ENCODE measurements at places on chromosomes 12 and 14.

DNA sequence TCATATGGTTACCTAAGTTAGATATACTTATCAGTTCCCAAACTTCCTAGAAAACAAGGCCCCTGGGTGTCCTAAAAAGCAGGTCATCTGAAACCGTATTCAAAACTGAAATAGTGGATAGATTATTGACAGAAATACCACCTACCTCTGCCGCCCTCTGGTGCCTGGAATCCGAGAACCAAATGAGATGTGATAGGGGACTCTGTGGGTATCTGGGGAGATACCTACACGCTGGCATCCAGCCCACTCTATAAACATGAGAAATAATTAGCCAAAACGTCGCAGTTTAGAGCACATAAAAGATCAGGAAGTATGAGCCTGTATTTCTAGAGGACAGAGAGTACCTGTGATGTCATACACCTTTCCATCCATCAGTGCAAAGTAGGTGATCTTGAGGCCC is 4.4 kb downstream of the ORMDL2 start:
- no peak for DNase-seq

- DNase-seq = no peak
Observed at GRCh38 chr12:122749569-122750332, 2.9 kb upstream of the DENR start.

DNA sequence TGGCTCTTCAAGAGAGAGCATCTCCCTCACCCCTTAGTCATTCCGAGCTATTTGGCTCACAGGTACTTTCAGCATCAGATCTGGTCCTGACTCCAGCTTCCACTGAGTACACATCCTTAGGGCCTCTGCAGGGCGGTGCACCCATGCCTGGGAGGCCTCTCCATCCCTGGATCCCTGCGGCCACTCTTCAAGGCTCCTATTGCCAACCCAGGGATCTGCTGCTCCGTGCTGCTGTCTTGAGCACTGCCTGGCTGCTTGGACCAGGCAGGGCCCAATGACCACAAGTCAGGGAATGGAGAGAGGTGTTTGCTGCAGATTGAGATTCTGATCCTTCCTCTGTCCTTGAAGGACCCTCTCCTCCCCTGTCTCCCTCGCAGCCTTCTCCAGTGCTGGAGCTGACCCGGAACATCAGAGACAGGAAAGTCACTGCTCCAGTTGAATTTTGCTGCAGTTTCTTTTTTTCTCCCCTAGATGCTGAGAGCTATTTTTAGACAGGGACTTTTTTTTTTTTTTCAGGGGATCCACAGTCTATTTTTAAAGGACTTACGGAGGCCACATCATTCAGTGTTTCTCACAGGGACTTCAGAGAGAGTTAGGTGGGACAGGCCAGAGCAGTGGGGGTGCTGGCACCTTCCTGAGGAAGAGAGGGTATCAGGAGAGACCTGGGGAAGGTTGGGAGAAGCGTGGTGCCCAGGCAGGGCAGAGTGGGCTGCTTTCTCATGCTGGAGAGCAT is 50.1 kb upstream of the KCNA1 start:
- no peak for DNase-seq

GRCh38 chr14:101442451-101442850 is 118.8 kb upstream of the DIO3 start:
- peak; percentile 64 for DNase-seq

GRCh38 chr14:22781301-22781991 is 15.0 kb downstream of the OXA1L start:
- DNase-seq = no peak

GRCh38 chr14:44732144-44732543 is 225.1 kb upstream of the FSCB start:
- no peak for DNase-seq

DNA sequence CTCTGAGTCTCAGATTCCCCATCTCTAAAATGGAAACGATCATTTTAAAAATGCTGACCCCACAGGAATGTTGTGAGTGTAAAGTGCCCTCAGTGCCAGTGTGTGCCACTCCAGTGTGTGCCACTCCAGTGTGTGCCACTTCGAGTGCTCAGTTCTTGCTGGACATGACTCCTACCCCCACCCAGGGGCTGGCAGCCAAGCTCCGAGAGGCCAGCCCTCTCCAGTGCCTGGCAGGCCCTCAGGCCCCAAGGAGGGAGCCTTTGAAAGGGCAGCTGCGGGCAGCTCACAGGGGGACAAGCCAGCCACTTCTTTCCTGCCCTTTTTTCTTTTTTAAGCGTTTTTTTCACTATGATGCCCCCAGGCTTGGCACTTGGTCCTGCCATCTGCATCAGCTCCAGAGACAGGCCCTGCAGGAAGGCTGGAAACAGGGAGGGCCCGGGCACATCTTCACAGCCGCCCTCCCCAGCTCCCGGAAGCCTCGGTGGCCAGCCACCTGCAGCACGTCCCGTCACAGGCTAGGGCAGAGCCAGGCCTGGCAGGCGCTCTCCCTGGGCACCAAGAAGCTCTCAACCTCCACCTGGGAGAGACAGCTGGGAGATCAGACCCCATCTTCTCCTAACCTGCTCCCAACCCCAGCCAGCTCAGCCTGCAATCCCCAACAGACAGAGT is 29.8 kb downstream of the NCOR2 start:
- no peak for DNase-seq

GRCh38 chr12:100141666-100141997 is 1.0 kb downstream of the BLTP3B start:
- DNase-seq = no peak

GRCh38 chr12:95881331-95881955 is 22.7 kb downstream of the SNRPF start:
- DNase-seq = no peak

DNA sequence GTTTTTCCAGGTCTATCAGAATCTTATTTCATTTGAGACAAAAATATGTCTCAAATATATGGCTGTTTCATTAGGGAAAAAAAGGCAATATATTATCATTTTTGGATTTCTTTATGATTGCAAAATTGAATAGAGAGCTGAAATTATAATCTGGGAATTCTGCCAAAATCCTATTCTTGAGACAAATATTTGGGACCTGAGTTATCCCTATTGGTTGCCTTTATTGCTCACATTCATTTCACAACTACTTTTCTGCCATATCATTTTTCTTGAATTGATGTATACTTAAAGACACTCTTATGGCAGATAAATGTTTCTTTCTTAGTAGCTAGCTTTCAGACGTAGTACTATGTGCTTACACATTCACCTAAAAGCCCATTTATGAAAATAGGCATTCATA is 241.6 kb upstream of the NOVA1 start:
- no peak for DNase-seq

- no peak for DNase-seq
Observed at GRCh38 chr12:45907955-45908354, 82.4 kb downstream of the SCAF11 start.

DNA sequence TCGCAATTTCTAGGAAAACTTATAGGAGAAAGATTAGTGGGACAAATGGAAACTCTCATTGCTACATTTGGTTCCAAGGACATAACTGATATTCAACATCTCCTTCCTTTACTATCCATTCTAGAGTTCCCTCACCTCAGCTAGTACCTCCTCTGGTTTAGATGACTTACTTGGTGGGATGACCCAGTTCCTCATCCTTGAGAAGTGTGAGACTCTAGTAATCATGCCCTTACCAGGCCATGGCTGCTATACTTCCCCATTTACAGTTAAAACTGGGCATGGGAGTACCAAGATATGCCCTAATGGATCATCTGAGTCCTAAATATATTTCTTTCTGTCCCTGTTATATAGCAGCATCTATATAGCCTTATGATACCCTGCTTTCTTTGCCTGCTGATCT is 58.1 kb downstream of the IFT81 start:
- DNase-seq = no peak

GRCh38 chr12:121388421-121388981 is 11.4 kb upstream of the RNF34 start:
- no peak for DNase-seq

DNA sequence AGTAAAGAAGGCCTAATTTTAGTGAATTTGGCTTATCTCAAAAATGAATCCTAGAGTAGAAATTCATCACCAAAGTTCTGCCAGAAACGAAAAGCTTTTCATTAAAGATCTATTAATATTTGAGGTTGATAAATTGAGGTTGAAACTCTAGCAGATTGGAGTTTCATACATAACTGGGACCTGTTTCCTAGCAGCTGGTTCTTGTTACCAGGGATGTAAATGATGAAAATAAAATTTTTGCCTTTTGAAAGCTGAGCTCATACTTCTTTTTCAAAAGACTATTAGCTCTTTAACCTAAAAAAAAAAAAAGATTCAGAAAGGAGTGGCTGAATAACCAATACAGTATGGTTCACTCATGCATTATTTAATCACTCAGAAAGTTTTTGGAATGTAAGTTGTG is 98.3 kb downstream of the PTGER2 start:
- DNase-seq = no peak

GRCh38 chr12:117026343-117026742 is 72.9 kb downstream of the TESC start:
- no peak for DNase-seq

DNA sequence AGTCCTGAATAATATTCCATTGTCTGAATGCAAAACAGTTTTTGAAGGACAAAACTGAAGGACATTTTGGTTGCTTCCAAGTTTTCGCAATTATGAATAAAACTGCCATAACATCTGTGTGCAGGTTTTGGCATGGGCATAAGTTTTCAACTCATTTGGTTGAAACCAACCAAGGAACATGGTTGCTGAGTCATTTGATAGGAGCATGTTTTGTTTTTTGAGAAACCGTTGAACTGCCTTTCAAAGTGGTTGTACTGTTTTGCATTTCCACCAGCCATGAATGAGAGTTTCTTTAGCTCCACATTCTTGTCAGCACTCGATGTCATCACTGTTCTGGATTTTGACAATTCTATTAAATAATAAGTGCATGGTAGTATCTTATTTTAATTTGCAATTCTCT is 23.0 kb upstream of the GSG1 start:
- DNase-seq = no peak

GRCh38 chr14:92675421-92675820 is 73.0 kb downstream of the LGMN start:
- DNase-seq = no peak

- DNase-seq = no peak
Observed at GRCh38 chr12:91551927-91552326, 369.3 kb upstream of the DCN start.

DNA sequence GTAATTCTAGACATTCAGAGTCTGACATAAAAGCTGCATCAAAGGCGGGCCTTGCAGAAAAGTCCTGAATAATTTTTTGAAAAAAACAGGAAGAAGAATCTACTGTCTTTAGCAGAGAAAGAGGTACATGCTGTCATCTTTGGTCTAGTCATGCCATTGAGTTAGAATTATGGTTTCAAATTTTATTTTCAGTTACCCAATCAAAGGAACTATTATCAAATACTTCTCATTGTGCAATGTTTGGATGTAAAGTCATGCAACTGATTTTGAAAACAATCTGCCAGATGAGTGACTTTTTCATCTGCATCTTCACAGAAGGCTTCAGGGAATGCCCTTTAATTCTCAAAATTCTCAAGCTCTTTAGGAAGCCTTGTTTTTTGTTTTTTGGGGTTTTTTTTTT is 803.5 kb downstream of the FLRT2 start:
- no peak for DNase-seq

- peak; percentile 64 for DNase-seq
Observed at GRCh38 chr14:91350813-91351511, 66.7 kb downstream of the CCDC88C start.

DNA sequence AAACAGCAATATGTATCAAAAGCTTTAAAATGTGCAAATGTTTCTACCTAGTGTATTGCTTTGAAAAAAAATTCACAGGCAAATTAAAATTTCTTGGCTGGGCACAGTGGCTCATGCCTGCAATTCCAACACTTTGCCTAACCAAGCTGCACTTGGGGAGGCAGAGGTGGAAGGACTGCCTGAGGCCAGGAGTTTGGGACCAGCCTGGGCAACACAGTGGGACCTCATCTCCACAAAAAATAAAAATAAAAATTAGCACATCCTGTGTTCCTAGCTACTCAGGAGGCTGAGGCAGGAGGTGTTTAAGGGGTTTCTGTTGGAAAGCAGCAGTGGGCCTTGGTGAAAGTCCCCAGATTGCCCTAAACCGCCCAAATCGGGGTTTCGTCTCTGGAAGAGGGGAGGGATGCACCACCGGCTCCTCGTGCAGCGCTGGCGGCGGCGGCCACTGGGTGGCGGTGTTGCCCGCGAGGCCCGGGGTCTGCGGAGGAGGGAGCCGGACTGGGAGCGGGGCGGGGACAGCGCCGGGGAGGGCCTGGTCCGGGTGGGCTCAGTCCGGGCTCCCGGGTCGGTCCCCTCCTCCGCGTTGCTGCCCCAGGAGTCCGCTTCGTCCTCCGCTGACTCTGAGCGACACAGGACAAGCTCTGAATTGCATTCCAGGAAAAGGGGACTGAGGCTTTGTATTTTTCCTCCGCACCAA is 265.6 kb downstream of the AACS start:
- DNase-seq = peak; percentile 10

- peak; percentile 17 for DNase-seq
Observed at GRCh38 chr14:58107947-58108552, 44.0 kb downstream of the ARMH4 start.

DNA sequence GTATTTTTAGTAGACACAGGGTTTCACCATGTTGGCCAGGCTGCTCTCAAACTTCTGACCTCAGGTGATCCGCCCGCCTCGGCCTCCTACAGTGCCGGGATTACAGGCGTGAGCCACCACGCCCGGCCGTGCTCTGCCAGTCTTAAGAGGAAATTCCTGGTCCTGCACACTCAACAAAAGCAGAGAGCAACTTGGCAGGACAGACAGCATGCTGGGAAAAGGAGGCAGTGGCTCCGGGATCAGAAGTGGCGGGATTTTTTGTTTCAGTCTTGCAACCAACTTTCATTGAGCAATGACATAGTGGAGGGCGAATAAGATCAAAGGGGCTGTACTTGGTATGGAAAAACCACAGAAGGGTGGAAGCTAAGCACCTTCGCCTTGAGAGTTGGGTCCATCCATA is 2.1 kb downstream of the CKAP4 start:
- no peak for DNase-seq

DNA sequence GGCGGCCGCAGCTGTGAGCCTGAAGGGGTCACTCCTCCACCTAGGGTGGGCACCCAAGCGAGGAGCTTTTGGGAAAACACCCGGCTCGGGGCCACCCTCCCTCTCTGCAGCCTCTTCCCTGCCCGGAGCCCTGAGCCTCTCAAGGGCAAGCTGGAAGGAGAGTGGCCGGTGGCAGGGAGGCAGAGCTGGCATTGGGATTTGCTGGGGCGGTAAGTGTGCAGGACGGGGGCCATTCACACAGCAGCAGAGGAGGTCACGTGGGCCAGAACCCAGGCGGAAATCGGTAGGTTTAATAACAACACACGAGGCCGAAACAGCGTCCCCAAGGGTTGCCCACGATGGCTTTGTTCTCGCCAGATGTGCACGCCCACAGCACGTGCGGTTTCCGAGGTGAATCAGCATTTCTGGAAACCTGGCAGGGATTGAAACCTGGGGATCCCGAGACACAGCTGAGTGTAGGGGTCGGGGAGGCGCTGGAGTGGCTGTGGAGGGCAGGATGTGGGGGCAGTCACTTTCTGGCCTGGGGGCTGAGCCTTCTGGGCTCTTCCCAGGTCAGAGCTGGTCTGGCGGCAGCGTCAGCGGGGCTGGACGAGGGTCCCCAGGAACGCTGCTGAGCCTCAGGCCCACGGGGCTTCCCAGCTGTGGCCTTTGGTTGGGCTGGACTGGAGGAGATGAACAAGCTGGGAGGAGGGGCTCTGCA is 23.5 kb downstream of the NOC4L start:
- DNase-seq = no peak

- no peak for DNase-seq
Observed at GRCh38 chr14:67393689-67394088, 18.3 kb downstream of the PLEK2 start.

GRCh38 chr12:121775501-121775900 is 18.0 kb downstream of the RHOF start:
- no peak for DNase-seq

All from CD4-positive, alpha-beta T cell treated with Interleukin-6 at 100 ng/mL for 8 hours (primary cell).